Left colon (tissue), 2 donors: ENCODE measurements at places on chromosomes 6 and 20.

GRCh38 chr6:17096652-17097051 is 5.2 kb upstream of the STMND1 start:
- no peak for DNase-seq

DNA sequence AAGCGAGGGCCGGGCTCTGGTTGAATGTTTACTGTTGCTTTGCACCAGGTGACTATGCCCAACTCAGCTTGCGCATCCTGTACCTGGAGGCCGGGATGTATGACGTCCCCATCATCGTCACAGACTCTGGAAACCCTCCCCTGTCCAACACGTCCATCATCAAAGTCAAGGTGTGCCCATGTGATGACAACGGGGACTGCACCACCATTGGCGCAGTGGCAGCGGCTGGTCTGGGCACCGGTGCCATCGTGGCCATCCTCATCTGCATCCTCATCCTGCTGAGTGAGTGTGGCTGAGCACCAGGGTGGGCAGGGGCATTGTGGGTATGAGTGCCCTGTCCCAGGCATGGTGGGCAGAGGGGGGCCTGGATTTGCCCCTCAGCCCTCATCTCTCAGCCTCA is 136.1 kb downstream of the TAF4 start:
- DNase-seq: no peak

DNA sequence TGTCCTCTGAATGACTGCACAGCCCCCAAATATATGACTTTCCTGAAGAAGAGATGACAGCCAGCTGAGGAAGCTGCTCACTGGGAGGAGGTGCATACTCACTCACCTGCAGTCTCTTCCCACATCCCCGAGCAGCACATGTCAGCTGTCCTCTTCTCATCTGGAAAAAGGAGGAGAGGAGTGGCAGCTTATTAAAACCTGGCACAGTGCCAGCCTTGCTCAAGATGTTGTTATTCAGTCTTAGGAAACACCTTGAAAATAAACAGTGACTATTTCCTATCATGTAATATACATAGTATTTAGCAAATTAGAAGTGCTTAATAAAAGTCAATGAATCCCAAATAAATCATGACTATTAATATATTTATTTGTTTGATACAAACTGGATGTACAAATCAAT is 232.9 kb downstream of the EPM2A start:
- DNase-seq: peak; percentile 35

DNA sequence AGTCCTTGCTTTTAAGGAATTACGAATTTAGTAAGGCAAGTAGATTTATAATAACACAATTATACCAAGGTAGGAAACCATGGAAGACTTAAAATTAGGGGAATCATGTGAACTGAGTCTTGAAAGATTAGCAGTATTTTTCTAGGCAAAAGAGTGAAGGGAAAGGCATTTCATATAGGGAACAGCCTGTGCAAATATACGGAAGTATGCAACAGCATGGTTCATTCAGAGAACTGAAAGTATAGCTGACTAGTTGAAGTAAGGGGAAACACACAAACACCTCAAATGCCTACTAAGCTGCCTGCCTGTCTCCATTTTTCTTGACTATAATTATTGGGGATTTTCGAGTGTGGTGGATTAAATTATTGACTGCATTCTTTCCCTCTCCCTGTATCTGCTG is 39.0 kb upstream of the ECHDC1 start:
- DNase-seq: no peak

- no peak for DNase-seq
These were observed 29.7 kb downstream of the DOP1A start for GRCh38 chr6:83097204-83097603.

DNA sequence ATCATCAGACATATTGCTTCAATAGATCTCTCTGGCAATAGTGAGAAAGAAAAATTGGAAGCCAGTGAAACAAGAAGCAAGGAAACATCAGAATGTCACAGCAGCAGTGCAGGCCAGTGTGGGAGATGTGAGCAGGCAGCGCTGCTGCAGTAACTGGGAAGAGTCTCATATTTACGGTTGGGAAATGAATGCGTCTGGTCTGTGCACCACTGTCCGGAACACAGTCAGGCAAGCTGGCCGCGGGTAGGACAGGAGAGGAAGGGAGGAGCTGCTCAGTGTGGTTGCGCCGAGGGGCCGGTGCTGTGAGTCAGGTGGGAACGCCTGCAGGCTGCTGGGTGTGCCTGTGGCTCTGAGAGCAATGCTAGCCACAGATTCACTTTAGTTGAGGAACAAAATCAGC is 6.4 kb upstream of the PSMG4 start:
- DNase-seq: no peak

DNA sequence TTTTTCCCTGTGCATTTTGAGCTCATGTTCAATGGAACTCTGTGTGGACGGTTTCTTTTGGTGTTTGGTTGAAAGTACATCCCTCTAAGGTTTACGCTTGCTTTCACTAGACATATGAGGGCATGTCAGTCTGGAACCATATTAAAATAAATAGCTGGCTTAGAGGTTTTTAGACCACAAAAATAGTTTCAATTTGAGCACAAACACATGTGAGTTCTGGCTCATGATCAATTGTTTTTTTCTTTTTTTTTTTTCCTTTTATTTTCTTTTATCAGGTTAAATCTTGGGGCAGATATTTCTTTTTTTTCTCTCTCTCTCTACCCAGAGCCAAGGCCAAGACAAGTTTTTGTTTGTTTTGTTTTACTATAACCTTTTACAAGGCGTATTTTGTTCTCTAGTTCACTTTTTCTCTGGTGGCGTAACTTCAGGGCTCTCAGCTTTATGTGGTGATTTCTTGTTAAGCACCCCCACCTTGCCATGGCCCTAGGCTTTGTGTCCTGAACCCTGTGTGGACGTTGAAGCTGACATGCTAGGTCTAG is 92.9 kb downstream of the SHLD1 start:
- no peak for DNase-seq

- peak; percentile 51 for DNase-seq
These were observed 68.5 kb downstream of the MRPL14 start for GRCh38 chr6:44058617-44059358.

- DNase-seq: no peak
These were observed 4.4 kb upstream of the KCNS1 start for GRCh38 chr20:45105317-45105716.

DNA sequence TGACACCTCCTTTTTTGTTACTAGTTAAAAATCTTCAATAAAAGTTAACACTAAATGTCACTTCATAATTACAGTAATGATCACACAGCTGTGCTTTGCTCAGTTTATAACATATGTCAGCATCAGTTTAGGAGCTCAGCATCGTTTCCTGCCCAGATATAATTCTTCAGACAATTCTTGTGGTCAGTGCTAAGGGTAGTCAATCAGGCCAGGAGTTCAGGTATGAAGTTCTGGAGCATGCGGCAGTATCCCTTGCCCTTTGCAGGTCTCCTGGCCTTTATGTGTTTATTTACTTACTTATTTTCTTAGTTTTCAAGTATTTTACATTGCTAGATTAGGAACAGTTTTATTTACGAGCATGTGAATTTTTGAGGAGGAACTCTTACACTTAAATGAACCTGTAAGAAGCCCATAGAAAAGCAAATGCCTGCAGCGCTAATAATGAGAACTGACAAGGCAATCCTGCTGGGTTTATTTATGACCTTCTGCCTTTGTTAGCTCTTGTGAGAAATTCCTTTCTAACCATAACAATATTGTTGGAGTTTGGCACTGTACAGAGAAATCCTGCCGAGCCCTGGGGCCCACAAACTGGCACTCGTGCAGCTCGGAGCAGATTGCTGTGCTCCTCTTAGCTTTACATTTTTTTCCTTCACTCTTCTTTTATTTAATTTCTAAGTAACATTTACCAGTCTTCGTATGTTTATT is 252.8 kb downstream of the TMEM242 start:
- DNase-seq: no peak

DNA sequence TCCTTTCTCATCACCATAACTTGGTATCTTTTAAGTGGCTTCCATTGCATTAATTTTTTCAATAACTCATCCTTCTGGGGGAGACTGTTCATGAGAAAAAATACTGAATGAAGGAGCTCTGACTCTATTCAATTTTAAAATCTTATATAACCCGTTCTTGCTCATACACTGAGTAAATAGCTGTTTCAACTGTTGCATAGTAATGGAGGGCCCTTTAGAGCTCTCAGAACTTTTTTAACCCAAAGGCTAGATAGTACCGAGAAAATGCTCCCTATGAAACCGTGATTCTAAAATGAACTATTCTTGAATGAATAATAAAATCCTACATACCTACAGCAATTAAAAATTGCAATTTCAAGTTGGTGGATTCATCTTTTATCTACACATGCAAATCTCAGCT is 5.3 kb downstream of the SLC2A12 start:
- DNase-seq: no peak

GRCh38 chr6:15102241-15102640 is 143.6 kb upstream of the JARID2 start:
- DNase-seq: no peak

DNA sequence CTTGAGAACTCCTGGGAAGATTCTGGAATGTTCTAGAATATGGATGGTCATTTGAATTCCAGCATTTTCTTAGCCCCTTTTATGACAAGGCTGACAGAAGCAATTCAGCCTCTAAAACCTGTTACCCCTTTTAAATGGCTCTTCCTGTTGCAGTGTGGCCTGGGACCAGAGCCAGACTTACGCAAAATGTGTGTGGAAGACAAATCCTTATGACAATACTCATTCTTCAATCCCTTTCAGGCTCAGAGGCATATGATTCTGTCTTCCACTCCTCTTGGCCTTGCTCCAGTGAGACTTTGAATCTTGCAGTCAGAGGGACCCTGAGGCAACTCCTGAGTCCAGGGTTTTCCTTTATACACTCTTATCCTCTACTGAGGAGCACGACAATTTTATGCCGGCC is 287.0 kb downstream of the CLIC5 start:
- no peak for DNase-seq

GRCh38 chr6:98678481-98678880 is 155.9 kb upstream of the POU3F2 start:
- DNase-seq: no peak

- no peak for DNase-seq
These were observed 560.0 kb upstream of the CDH4 start for GRCh38 chr20:60691966-60692615.

GRCh38 chr6:168193816-168194721 is 115.1 kb upstream of the FRMD1 start:
- no peak for DNase-seq

DNA sequence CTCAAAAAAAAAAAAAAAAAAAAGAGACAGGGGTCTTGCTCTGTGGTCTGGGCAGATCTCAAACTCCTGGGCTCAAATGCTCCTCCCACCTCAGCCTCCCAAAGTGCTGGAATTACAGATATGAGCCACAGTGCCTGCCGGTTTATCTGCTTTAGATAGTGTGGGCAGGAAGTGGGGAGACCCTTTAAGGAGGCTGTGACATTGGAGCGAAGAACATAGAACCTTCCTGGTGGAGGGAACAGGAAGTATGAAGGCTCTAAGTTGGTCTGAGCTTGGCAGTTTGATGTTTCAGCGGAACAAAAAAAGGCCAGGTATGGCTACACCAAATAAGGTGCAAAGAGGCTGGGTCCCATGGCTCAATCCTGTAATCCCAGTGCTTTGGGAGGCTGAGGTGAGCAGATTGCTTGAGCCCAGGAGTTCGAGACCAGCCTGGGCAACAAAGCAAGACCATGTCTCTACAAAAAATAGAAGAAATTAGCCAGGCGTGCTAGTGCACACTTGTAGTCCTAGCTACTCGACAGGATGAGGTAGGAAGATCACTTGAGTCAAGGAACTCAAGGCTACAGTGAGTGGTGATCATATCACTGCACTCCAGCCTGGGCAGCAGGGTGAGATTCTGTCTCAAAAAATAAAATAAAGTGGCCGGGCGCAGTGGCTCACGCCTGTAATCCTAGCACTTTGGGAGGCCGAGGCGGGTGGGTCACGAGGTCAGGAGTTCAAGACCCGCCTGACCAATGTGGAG is 8.7 kb upstream of the ZMYND8 start:
- no peak for DNase-seq

DNA sequence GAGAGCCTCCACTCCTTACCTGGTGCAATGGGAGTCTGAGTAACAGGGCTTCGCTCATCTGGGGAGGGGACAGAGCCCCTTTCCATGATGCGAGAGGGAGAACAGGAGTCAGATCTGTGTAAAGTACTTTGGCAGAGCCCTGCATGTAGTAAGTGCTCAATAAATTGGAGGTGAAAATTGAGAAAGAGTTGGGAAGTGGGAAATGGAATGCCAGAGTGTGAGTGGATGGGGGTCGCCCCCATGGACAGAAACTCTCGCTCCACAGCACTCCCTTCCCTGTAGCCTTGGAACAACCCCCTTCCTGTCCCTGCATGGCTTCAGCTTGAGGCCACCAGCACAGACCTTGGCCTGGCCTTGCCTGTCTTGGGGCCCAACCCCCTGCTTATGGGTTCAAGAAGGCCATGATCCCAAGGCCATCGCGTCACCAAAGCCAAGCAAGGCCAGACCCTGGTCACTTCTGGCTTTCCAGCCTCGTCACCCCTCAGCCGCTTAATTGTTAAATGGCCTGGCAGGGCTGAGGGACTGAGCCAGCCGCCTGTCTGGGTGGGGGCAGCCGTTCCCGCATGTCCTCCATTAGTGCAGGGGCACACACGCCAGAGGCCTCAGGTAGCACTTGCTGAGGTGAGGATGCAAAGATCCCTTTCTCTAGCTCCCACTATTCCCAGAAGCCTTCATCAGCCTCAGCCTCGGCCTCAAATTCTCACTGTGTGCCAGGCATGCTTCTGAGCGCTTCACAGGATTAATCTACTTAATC is 93.7 kb upstream of the PTPN1 start:
- DNase-seq: no peak

DNA sequence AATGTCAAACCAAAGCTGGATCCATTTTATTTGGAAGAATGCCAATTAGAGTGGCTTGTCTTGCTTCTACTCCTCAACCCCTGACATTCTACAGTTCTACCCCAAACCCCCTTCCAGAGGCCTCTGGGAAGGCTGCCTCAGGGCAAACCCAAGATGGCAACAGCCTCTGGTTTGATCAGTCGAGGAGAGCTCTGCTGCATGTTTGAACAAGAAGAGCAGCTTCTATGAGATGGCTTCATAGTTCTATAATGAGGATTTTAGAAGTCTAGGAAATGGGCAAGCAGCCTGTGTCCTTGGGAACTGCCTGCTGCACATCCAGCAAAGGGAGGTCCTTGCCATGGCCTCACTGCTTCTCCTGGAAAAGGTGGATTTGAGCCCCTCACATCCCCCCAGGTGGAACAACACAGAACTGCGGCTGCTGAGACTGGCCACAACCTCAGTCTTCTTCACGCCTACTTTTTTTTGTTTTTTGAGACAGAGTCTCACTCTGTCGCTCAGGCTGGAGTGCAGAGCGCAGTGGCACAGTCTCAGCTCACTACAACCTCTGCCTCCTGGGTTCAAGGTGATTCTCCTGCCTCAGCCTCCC is 37.9 kb downstream of the ZC3H12D start:
- no peak for DNase-seq

GRCh38 chr20:362271-363254 is 15.7 kb downstream of the NRSN2 start:
- peak; percentile 86 for DNase-seq

- DNase-seq: no peak
These were observed 906 bp upstream of the BTN3A2 start for GRCh38 chr6:26363882-26364701.

- DNase-seq: no peak
These were observed 10.7 kb upstream of the MUC21 start for GRCh38 chr6:30972816-30973215.
